ENCODE measurements at places on chromosomes 2 and 18.

DNA sequence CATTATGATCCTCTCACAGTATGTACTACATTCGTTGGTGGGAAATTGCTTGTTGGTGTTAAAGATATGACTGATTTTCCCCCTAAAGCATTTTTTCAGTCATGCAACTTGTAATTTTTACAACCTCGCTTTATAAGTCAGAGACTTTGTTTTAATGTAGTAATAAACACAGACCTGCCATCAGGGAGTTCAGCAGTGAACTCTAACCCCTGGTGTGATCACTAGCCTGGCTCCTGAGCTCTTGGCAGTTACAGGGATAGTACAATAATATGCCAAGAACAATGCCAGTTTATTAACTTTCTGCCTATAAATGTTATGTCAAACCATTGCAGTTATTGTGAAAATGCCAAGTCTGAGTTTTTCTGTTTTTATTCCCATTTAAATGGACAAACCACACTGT, 93.8 kb downstream of the EDAR start:
- DNase-seq = no peak

GRCh38 chr18:3493501-3494244, 43.7 kb downstream of the TGIF1 start:
- no peak for DNase-seq

DNA sequence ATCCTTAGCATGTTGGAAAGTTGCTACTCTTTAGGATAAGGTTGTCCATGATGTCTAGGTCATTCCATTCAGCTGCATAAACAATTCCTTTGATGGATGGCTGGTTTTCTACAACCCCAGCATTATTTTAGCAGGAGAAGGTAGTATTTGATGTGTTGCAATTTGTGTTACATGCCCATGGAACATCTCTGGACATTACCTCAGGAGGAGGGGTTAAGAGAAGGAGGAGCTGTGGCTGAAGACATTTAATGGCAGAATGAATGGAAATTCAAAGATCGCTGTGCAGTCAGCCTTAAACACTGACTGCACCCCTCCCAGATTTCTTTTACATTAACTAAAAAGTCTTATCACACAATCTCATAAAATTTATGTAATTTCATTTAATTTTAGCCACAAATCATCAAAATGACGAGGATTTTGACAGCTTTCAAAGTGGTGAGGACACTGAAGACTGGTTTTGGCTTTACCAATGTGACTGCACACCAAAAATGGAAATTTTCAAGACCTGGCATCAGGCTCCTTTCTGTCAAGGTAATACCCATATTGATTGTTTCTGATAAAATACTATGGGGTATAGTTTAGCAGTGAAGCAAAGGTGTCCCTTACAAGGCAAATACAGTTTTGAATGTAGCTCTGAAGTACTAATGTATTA, at the start of gene CPS1:
TSS of gene CPS1 (plus strand) at position 271 of the 652 bp plus-strand sequence. CDS start at position 406, 135 bp downstream.
- no peak for DNase-seq

GRCh38 chr2:172372436-172372835, 55.0 kb upstream of the ITGA6 start:
- no peak for DNase-seq

GRCh38 chr2:134225173-134225572, 28.7 kb upstream of the MGAT5 start:
- DNase-seq = no peak

- DNase-seq = peak; percentile 66
Observed at GRCh38 chr2:8761529-8762164, 75.8 kb downstream of the KIDINS220 start.

DNA sequence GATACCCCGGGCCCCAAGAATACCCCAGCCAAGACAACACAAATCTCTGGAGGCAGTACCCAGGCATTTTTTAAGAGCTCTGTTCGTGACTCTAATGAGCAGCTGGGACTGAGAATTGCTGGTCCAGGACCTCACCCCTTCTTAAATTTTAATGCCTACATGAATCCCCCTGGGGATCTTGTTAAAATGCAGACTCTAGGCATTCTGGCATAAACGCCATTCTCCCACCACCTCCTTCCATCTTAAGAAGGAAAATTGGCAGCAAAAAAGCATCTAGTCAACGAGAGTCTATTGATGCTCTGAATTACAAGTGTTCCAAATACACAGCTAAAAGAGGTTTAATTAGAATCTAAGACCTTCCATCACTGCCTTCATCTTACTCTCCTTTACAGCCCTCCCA, 5.0 kb downstream of the CHST10 start:
- DNase-seq = no peak

DNA sequence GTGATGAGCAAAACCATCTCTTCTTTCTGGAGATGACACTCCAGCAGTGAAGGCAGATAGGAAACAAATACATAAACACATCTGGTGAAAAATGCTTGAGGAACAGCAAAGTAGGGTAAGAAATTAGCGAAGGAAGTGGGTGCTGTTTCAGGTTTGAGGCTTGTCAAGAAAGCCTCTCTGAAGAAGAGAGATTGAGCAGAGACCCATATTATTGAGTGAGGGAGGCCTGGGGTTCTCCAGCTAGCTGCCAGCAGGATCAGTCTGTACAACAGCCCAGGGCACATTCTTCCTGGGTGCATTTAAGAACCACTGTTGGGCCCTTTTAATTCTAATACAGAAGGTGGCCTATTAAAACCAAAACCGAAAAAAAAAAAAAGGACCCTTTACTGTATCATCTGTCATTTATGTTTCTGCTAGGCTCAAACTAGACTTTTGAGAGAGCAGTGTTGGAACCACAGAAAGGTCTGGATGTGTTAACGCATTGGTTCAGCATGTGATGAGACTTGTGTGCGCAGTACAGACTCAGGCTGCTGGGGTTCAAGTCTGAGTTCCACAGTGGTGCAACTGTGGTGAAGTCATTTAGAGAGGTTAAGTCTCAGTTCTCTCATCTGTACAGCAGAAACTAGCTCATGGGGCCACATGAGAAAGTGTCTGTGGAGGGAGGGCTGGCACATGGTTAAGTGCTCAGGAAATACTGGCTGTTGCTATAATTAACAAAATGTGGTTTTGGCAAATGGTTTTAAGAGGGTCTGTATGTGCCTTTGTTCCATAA, 28.9 kb downstream of the MGAT5 start:
- DNase-seq = no peak

DNA sequence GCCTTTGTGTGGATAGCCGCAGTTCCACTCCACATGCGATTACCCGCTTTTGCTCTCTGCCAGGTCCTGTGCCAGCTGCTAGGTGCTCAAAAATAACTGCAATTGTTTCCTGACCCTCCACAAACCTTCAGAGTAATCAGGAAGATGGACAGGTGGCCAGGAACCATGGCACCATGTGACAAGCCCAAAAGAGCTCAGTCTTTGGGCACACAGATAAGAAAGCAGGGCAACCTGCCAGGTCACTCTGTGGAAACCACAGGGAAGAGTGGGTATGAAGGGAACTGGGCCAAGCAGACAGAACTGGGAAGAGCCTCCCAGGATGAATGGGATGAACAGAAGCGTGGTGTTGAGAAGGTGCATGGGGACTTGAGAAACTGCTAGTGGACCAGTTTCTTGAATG, 79.4 kb upstream of the AGAP1 start:
- DNase-seq = no peak

DNA sequence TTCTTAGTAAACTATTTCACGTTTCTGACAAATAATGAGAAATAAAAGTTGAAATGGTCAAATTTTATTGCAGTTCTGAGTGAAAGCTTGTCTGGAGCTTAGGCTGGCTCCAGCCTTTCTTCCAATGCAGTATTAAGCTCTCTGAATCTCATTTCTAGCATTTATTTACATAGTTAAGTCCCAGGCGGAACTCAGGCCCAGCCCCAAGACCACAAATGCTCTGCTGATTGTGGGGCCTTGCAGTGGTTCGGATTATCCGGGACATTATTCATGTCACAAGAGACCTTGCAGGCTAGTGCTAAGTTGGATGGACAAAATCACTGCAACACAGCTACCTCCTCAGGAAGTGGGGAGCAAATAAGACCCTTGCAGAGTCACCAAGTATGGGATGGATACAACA, 2009.3 kb upstream of the CELF4 start:
- DNase-seq = no peak

GRCh38 chr2:193990868-193991267, 1666.2 kb upstream of the SLC39A10 start:
- no peak for DNase-seq

DNA sequence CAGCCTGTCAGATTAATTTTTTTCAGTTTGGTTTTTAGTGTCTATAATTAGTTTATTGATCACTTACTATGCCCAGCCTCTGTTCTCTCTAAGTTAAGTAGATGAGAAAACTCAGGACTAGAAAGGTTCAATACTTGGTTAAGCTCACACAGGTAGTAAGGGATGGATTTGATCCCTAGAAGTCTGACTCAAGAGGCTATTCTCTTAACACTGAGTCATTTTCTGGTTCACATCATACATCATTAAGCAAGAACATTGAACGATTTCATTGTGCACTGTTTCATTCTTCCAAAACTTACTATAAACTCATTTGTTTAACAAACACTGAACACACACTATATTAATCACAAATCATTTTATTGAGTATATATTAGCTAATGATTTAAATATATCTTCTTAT, 54.1 kb upstream of the SLC38A11 start:
- no peak for DNase-seq

DNA sequence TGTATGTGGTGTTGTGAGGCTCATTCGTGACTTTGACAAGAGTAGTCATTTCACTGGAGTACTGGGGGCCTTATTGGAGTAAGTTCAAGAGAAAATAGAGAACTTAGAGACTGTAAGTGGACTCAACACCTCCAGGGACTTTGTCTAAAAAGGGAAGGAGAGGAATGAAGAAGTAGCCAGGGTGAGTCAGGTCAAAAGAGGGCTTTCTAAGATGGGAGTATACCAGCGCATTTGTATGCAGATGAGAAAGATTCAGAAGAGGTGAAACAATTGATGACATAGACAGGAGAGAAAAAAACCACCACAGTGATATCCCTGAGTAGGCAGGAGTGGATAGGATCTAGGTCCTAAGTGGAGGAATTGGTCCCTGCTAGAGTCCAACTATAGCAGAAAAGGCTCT, 246.8 kb downstream of the IKZF2 start:
- no peak for DNase-seq

DNA sequence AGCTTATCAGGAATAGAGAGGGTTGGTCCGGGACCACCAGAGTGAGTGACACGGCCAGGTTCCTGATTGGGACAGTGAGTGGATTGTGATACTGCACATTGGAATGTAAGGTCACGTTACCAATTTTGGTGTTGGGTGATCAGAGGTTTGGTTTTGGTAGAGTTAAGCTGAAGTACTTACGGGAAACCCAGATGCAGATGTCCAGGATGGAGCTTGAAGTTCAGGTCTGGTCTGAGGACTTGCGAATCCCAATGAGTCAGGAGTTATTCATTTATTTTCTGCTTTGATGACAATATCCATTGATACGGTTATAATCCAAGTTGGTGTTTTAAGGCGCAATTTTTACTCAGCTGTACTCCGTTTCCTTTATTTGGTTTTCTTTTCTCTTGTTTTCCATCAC, 273.6 kb downstream of the ALPK2 start:
- no peak for DNase-seq

GRCh38 chr2:104041351-104041750, 812.6 kb upstream of the POU3F3 start:
- DNase-seq = no peak

GRCh38 chr18:76386886-76387285, 108.2 kb downstream of the ZNF516 start:
- no peak for DNase-seq

GRCh38 chr2:96856776-96857666, 795 bp downstream of the ANKRD39 start:
- DNase-seq = peak; percentile 67

DNA sequence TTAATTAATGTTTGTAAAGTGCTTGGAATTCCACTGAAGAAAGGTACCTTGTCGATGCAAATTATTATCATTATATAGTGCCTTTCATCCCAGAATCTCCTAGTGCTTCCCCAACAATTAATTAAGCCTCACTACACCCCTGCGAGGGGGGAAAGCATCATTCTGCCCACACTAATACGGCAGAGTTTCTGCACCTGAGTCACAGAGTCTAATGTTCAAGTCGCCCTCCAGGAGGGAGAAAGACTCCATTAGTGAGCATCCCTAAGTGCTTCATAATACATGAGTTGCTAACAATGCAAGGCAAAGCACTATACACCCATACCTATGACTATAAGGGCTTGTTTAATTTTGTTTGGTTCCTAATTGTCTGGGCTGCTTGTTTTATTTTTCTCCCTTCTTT, 25.4 kb upstream of the NRP2 start:
- DNase-seq = no peak

GRCh38 chr2:96505231-96505889, at the start of gene NEURL3:
TSS of gene NEURL3 (minus strand) at chr2:96505357. CDS start at chr2:96505286, 71 bp downstream.
- DNase-seq = no peak

DNA sequence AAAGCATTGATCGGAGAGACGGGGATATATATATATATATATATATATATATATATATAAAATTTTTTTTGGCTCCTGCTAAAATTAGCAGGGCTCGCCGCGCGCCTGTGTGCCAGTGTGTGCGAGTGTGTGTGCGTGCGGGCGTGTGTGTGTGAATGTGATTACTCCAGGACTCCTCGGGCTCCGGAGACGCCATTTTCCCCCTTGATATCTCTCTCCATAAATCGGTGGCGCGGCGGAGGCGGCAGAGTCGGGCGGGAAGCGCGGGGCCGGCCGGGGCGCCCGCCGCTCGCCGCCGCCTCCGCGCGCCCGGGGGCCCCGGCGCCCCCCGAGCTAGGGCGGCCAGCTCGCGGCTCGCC, 795 bp upstream of the SETBP1 start:
- DNase-seq = peak; percentile 65

- DNase-seq = no peak
Observed at GRCh38 chr2:15182275-15182674, 378.9 kb downstream of the NBAS start.

- DNase-seq = no peak
Observed at GRCh38 chr2:121078899-121079298, 206.1 kb downstream of the TFCP2L1 start.

DNA sequence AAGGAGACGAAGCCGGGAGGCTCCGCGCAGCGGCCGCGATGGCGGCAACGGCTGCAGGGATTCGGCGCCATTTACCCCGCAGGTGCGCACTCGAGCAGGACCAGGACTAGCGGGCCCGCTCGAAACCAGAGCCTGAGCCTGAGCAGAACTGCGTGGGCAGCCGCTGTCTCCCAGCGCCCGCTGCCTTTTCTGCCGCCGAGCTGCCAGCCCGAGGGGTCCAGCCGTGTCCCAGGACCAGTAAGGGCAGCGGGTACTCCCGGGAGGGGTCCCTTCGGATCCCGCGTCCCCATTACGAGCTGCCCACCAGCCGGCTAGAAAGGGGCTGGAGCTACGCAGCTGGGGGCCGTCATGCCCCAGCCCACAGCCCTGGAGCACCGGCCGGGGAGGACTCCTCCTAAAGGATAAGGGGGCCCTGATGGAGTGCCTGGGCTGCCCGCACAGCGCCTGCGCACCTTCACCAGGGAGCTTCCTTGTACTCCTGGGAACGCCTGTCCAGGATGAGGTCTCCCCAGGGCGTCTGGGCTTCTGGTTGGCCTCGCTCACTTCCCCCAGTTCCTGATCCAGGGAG, 9.9 kb downstream of the ALPP start:
- no peak for DNase-seq

DNA sequence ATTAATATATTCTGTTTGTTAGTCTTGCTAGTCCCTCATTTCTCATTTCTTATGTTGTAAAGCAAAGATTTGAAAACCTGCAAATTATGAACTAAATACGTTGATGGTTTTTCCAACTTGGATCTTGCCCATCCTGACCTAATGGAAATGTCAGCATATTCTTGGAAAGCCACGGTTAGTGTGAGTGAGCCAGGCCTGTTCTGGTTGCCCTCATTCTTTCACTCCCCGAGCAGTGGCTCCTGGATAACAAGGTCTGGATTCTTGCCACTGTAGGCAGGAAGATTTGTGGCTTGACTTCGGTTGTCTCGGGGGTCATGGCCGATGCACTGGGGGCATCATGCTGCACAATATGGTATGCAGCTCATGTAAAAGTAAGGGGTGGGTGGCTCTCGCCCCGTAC, 359.1 kb downstream of the MEIS1 start:
- DNase-seq = no peak

GRCh38 chr2:40872580-40872979, 420.7 kb upstream of the SLC8A1 start:
- no peak for DNase-seq

Data from erythroblast (primary cell).